ENCODE measurements at places on chromosomes 12 and 14.

GRCh38 chr14:39229222-39229543 lies 4.5 kb upstream of the MIA2 start:
- DNase-seq, result no peak

DNA sequence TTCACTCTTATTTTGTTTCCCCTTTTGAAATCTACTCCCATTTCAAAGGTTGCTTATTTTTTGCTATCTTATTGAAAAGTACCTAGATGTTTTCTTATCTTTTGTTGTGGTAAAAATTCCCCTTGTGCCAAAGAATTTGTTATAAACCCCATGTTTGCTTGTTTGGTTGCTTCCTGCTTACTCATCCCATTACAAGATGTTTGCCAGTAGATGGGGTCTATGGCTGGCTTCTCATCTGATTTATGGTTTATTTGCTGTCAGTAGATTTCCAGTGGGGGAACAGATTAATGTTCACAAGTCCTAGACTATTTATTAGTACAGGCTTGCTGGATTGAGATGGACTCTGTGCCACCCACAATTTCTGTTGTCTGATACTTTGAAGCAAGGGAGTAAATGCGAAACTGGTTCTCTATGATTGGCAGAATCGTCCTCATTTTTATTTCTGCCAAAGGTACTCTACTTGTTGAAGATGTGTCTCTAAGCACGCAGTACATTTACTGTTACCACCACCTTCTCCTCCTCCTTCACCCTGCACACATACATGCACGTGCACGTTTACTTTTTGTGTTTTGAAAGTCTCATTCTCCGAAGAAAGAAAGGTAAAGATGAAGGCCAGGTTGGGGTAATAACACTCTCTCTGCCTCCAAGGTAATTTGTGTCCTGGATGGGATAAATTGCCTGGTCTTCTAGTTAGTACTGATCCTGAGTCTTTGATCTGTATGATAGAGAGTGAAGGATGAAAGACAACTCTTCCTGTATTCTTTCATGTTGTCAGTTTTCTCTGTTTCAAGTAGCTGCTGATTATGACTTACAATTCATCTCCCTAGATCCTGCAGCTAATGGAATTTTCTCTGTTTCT lies 117.2 kb upstream of the ATP2B1 start:
- peak; percentile 15 for DNase-seq

- no peak for DNase-seq
Measured at GRCh38 chr12:132282031-132282949, 47.1 kb downstream of the GALNT9 start.

- DNase-seq, result no peak
Measured at GRCh38 chr12:81991868-81992267, 232.7 kb upstream of the PPFIA2 start.

DNA sequence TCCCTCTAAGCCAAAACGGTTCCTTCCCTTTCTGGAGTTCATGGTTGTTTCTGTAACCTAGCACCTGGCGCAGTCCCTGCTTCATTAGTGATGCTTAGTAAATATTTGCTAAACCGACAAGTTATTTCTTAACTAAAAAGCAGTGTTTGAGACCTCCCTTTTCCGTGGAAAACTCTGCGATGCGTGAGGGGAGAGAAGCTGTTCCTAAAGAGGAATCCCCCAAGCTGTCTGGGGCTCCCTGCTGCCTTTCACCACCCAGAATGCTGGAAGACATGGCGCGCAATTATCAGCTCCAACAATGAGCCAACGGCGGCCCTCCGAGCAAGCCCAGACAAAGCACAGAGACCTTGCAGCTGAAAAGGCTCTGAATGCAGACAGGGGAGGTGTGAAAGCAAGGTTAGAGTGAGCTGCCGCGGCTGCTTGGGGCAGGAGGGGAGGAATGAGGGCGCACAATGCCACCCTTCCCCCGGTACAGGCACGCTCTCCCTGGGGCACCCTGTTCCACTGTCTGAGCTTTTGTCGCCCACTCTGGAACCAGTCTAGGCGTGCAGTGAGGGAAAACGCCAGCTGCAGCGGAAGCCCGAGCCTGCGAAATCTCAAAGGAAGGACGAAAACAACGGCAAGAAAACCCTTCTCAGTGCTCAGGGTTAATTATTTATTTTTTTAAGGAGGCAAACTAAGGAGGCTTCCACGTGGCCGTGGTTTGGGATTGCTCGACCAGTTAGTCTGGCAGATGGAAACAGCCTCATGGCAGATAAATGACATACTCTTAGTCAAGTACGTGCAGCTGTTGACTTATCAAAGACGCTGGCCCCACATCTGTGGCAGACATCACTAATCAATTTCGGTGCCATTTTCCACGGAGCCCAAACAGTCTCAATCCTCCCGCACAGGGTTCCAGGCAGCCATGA lies 66.3 kb downstream of the RBM19 start:
- DNase-seq, result no peak

Measured in NB4 (cell line).